ENCODE measurements at places on chromosomes 6 and 20.
A peak's percentile ranks its signal among the peaks of the same experiment; 100 is the strongest.

- DNase-seq: no peak
Observed at GRCh38 chr20:8812817-8813216, 256.1 kb upstream of the PLCB4 start.

- DNase-seq: peak; percentile 76
Observed at GRCh38 chr6:145372671-145373151, 362.6 kb downstream of the EPM2A start.

- no peak for DNase-seq
Observed at GRCh38 chr20:25030007-25030648, 27.8 kb downstream of the ACSS1 start.

DNA sequence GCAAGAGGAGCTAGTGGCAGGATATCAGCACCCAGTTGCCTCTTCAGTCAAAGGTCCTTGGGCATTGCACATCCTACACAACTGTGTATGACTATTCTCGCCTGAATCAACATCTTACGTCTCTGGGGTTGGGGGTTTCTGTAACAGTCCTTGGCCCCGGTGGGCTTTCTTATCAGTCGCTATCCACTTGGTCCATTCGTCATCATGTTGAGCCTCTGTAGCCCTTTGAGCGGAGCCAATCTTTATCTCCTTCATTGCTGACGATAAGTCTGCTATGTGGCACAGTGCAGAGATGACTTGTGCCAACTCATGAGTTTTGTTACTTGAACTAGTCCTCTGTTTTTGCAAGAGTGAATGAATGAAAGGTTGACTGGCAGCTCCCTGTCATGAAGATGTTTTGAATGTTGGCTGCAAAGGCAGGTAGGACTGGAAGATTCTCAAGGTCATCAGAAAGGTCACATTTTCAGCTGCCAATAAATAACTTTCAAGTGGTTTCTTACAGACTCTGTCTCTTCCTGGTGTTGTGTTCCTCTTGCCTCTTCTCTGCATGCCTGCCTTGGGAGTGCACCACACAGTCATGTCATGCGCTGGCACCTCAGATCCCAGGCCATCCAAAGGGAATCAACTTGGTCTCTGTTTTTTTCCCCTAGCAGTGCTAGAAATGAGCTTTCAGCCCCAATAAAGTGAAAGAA lies 238.9 kb downstream of the SLC24A3 start:
- no peak for DNase-seq

DNA sequence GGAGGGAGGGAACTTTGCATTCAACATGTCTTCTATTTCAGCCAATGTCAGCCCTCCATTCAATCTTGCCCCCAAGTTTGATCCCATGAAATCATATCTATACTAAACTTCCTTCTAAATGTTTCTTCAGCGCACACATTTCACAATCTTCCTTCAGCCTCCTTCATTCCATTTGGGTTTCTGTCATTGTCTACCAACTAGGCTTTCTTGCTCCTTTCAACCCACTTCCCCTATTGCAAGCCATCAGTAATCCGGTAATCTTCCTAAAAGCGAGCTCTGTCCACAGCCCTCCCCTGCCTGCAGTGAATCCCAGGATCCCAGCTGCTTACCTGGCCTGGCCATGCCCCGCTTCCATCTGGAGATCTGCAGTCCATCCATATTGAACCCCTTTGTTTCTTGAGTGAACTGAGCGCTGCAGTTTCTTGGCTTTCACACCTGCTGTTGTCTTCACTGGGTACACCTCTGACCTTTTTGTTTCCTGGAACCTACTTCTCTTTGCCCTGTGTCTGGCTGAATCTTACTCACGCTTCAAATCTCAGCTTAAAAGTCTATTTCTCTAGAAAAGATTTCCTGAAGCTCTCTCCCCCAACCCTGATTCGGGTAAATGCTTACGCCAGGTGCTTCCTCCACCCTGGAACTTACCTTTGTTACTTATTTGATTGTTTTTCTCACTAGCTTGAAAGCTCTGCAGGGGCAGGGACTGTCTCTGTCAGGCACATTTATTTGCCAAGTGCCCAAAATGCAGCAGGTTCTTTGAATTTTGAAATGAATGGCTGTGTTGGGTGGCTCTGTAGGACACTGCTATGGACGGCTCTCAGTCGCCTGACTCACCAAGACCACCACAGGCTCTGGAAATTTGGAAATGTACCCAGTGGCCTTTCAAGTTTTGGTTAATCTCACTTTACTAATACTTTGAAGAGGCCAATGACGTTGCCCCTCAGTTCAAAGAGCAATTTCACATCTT lies 50.3 kb downstream of the ADTRP start:
- DNase-seq: no peak

Measured in EH (cell line).